Gastrocnemius medialis (tissue), 4 donors: ENCODE measurements at places on chromosomes 7 and 10.

DNA sequence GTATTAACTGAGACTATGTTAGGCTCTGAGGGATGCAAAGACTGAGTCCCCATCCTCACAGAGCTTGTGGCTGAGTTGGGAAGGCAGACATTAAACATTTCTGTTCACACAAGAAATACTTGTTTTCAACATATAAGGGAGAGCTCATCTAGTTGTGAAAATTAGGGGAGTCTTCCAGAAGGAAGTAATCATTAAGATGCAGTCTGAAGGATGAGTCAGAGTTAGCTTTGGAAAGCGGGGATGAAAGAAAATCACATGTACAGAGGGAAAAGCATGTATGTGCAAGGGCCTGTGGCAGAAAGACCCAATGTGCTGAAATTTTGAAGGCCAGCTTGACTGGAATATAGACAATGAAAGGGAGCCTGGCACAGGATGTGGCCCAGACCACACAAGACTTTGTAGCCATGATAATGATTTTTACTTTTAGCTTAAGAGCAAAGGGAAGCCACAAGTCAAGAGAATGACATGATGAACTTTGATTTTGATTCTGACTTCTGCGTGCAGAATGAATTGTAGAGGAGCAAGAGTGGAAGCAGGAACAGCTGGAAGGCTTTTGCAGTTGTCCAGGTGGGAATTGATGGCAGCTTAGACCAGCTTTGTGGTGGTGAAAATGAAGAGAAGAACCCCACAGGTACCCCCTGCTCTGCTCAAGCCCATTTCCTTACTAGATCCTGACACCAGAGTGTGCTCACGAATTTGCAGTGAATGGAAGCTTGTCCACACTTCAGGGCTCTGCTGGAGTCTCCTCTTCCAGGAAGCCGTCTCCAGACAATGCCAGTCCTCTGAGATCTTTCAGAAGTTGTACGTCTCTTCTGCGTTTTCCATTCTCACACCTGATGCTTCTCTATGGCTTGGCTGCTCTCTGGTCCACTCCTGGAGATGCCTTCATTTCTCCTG is 115.6 kb downstream of the ATXN7L1 start:
- DNase-seq = no peak

DNA sequence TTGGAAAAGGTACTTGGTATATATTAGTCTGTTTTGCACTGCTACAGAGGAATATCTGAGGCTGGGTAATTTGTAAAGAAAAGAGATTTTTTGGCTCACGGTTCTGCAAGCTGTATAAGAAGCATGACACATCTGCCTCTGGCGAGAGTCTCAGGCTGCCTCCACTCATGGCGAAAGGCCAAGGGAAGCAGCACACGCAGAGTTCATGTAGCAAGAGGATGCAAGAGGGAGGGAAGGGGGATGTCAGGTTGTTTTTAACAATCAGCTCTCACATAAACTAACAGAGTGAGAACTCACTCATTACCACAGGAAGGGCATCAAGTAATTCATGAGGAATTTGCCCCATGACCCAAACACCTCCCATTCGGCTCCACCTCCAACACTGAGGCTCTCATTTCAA is 484.8 kb upstream of the DPP6 start:
- DNase-seq = peak; percentile 18

DNA sequence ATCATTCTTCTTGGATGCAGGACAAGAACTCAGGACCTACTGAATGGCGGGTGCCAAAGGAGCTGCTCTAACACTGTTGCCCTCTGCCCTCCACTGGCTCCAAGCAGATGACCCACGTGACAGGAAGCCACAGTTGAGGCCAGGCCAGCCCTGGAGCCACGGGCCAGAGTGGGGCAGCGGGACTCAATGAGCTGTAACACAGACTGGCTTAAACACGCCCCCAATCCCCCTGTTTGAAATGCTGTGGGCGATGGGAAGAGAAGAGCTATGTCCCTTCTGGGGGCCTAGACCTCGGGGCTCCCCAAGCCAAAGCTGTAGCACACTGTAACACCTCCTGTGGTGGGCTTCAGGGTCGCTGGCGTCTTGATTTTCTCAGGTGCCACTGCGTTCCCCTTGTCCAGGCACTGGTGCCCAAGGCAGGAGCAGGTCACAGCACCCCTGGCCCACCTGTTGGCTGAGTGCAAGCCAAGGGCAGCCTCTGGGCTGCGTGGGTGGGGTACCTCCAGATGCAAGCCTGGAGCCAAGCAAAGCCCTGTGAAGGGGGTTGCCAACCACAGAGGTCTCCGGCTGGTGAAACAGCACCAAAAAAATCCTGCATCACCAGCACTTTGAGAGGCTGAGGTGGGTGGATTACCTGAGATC is 18.6 kb upstream of the ZMIZ2 start:
- DNase-seq = no peak

GRCh38 chr10:69405221-69405620 is 11.5 kb downstream of the TACR2 start:
- no peak for DNase-seq

DNA sequence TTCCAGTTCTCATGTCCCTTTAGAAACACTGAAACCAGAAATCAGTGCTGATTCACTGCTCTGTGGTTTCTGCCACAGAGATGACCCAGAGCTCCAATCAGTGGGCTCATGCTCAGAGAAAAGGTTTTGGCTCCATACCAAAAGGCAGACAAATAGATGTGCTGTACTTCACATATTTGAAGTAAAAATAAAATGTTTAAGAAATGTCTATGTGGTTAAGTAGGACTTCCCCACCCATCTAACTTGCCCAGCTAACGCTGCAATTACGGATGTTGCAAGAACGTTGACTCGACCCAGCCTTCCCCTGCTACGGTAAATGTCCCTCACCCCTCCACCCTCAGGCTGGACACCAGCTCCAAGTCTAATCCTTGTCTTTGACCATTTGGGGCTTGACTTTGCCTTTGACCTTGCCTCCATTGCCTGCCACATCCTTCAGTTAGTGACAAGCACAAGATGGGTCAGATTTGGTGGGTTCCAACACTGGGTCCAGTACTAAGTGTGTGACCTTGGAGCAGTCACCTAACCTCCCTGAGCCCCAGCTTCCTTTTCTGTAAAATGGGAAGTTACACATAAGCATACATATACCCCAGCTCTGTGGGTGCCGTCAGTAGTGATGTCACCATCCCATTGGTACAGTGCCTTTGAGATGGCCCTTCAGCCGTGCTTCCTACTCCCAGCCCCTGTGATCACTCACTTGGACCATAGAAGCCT is 95.8 kb downstream of the CHST15 start:
- DNase-seq = no peak

- no peak for DNase-seq
Measured at GRCh38 chr10:21518149-21518640, 7.3 kb downstream of the SKIDA1 start.

- DNase-seq = no peak
Measured at GRCh38 chr7:142349670-142350405, 92.0 kb upstream of the PRSS58 start.

DNA sequence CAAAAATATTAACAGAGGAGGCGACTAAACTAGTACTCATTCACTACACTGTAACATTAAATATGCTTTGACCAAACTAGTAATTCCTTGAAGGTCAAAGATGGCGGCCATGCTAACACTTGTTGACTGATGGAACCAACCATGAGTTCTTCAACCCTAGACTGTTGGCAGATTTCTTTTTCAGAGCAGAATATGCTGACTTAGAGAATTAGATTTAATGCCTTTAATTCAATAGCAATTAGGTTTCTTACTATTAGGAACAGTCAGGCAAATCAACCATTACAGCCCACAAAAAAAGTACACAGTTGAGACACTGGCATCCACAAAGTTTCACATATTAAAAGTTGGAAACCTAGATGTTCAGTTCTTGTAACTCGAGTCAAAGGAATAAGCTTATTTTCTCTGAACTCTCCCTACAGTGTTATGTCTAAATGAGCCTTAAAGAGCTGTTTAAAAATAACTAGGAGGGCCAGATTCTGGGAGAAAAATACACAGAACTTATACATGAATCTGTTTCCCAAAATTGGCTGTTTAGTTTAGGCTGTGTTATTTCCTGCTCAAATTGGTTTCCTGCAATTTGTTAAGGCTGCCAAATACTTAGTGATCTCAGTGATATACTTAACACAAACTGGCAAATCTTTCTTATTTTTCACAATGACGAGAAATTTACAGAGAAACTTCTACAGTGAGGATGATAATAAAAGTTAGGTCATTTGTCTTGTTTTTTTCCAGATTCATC is 17.6 kb downstream of the CHCHD3 start:
- no peak for DNase-seq

DNA sequence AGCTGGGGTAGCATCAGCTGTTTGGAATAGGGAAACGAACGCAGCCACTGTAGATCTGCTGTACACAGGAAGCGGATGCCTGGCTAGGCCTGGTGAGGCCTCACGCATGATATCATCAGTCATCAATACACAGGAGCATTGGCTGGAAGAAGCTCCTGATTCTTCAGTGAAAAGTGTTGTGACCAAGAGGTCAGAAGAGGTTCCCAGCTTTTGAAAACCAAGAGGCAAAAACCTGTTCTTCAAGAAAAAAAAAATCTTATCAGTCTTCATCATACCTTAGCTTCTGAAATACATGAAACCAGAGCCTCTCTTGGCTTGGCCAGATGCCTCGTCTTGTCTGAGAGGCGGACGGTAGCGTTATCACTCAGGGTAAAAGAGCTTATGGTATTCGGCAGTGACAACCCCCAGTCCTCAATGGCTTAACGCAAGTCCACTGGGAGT is 139.3 kb upstream of the TCF7L2 start:
- DNase-seq = no peak

DNA sequence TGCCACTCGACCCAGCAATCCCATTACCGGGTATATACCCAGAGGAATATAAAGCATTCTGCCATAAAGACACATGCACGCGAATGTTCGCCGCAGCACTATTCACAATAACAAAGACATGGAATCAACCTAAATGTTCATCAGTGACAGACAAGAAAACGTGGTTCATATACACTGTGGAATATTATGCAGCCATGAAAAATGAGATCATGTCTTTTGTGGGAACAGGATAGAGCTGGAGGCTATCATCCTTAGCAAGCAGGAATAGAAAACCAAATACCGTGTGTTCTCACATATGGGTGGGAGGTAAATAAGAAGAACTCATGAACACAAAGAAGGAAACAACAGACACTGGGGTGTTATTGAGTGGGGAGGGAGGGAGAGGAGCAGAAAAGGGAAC is 84.7 kb downstream of the SLC16A9 start:
- no peak for DNase-seq

DNA sequence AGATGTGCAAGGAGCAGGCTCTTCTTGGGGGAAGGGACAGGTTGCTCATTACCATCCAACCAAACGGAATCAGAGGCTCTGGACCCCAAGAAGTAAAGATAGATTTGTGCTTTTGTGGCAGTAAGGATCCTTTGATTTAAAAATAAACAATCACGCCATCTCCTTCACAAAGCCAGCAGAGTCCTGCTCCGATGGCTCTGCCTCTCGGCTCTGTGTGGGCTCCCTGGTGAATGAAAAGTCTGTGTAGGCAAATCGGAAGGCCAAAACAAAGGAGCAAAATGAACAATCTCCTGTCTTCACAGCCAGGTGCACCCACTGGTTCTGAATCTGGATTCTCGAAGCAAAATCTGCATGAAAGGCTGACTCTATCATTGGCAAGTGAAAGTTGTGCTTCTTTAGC is 3.8 kb downstream of the PTPRN2 start:
- no peak for DNase-seq

- DNase-seq = no peak
Measured at GRCh38 chr7:157691586-157692459, 355.0 kb downstream of the DNAJB6 start.

- no peak for DNase-seq
Measured at GRCh38 chr7:70714506-70715038, 417.4 kb upstream of the GALNT17 start.

GRCh38 chr10:130711072-130711471 is 574.9 kb downstream of the GLRX3 start:
- no peak for DNase-seq

- no peak for DNase-seq
Measured at GRCh38 chr7:90424720-90425119, 21.5 kb downstream of the CLDN12 start.

DNA sequence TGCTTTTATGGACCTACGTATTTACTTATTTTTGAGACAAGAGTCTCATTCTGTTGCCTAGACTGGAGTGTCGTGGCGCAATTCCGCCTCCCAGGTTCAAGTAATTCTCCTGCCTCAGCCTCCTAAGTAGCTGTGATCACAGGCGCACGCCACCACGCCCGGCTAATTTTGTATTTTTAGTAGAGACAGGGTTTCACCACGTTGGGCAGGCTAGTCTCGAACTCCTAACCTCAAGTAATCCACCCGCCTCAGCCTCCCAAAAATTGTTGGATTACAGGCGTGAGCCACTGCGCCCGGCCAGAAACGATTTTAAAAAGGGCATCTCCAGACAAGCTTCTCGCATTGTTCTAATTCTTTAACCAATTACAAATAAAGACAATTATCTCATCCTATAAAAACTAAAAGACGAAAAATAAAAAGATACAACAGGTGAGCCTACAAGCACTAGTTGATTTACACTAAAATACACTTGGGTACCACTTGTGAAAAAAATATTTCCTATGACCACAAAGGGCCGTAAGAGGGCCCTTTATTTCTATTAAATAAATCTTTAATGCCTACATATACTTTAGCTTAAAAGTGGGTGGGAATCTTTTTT is 2.4 kb downstream of the TRA2A start:
- no peak for DNase-seq
